Mesothelial cell of epicardium (in vitro differentiated cells): ENCODE measurements at places on chromosomes 7 and 10. TPM values are rescaled to one million over a fixed set of nuclear protein-coding genes. Genes with fewer than 3 reads are reported as not detected.

The CLCN1 gene
- total RNA-seq: 0.07 to 0.16 TPM (median 0.11 TPM) in 3 replicates

The PLCE1 gene
- 3.2 to 3.9 TPM (median 3.4 TPM) in 3 replicates for total RNA-seq

The SFTPA2 gene
- 0.11 to 0.34 TPM (median 0.16 TPM) in 3 replicates for total RNA-seq

The BHLHA15 gene
- total RNA-seq: 0.57 to 1.0 TPM in 2 of 3 replicates, not detected in the other

The ODAD2 gene
- 0.24 to 0.80 TPM (median 0.25 TPM) in 3 replicates for total RNA-seq

DNA sequence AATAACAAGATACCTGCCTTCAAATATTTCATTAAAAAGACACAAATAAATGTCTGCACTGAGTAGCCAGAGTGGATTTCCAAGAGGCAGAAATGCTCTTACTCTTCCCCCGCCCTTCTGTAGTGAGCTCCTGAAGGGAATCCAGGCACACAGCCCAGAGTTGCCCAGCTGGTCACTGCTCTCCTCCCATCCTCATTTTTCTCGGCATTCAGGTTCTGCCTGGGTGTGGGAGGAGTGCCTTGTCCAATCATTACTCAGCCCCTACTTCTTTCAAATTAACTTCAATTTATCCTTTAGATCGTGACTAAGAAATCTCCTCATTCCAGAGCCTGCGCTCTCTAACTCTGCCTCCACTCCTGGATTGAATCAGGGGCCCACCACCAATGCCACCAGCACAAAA, 12.2 kb downstream of the CCDC6 start:
- H3K27ac ChIP-seq: peak overlapping the region; percentile 64
- DNase-seq: no peak
- peaks cover 59% of the 10 kb centered on the region for H3K4me1 ChIP-seq
- peaks cover 9% of the 10 kb centered on the region for H3K36me3 ChIP-seq
- no peaks in the 10 kb centered on the region for H3K27me3 ChIP-seq

DNA sequence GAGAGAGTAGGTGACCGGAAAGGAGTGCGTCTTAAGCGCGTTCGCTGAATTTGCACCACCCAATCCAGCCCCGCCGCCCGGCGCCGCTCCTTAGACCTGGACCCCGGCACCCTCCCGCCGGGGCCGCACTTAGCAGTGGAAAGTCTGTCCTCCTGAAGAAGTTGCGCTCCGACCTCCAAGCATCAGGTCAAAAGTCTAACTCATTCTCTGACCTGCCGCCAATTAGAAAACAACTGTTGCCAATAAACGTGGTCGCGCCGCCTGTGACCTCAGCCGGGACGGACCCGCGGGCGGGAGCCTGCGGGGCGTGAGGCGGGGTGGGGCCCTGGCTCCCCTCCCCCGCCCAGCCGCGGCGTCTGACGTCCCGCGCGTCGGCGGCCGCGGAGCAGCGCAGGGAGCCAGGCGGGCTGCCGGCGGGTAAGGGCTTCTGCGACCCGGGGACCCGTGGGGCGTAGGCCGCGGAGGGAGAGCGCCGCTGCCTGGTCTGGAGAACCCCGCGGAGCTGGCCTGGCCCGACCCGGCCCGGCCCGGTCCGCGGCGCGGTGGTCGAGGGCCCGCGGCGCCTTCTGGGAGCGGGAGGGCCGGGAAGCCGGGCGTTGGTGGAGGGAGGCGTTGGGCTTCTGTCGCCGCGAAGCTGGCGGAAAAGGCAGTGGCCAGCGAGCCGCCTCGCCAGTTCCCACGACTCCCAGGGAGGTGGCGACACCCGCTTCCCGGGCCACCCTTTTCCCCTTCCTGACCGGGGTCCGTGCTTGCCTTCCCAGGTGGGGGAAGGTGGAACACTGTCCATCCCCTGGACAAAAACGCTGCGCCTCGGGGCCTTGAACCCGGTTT, at the start of gene BCAP29:
BCAP29 (plus strand) TSS at position 362 of the 831 bp plus-strand sequence. CDS start 527 bp downstream, outside the sequence.
- peak within 1 kb of the TSS; percentile 93 for H3K27ac ChIP-seq
- peaks cover 17% of the 10 kb centered on the region for H3K4me1 ChIP-seq
- peaks cover 6% of the 10 kb centered on the region for H3K36me3 ChIP-seq
- DNase-seq: peak; percentile 48
- H3K4me3 ChIP-seq: peak within 1 kb of the TSS; percentile 92
- H3K27me3 ChIP-seq: no peaks in the 10 kb centered on the region

DNA sequence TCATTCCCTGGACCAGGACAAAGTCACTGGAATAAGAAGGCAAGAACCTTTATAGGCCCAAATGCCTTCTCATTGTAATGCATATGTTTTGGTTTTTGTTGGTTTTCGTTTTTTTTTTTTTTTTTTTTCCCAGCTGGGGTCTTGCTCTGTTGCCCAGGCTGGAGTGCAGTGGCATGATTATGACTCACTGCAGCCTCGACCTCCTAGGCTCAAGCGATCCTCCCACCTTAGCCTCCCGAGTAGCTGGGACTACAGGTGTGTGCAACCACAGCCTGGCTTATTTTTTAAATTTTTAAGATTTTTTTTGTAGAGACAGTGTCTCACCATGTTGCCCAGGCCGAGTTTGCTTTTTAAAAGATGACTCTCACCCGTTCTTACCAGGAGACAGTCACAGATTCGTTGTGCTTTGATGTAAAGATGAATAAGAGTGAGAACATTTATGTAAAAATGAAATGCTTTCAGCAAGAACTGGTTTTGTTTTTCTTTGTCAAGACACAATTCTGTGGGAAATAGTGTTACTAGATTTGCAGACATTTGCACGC, 7.6 kb downstream of the IQCE start:
- H3K4me1 ChIP-seq: peaks cover 3% of the 10 kb centered on the region
- peaks cover 9% of the 10 kb centered on the region for H3K36me3 ChIP-seq
- DNase-seq: no peak
- no peaks in the 10 kb centered on the region for H3K27me3 ChIP-seq
- no peak overlapping the region for H3K4me3 ChIP-seq

DNA sequence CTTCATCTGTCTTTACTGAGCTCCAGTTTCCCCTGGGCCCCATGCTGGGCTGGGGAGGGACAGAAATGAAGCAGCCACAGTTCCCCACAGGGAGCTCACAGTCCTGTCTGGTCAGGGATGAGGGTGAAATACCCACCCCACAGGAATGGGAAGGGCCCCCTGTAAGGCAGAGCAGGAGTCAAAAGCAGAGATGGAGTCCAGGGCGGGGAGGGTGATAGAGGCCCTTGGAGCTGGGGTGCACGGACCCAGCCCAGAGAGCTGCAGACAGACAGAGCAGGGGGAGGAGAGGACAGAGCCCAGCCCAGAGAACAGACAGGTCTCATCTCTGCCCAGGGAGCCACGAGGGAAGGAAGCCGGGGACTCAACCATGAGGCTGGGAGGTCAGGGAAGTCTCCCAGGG, 34.9 kb upstream of the ZNF488 start:
- no peaks in the 10 kb centered on the region for H3K27me3 ChIP-seq
- no peak overlapping the region for H3K27ac ChIP-seq

DNA sequence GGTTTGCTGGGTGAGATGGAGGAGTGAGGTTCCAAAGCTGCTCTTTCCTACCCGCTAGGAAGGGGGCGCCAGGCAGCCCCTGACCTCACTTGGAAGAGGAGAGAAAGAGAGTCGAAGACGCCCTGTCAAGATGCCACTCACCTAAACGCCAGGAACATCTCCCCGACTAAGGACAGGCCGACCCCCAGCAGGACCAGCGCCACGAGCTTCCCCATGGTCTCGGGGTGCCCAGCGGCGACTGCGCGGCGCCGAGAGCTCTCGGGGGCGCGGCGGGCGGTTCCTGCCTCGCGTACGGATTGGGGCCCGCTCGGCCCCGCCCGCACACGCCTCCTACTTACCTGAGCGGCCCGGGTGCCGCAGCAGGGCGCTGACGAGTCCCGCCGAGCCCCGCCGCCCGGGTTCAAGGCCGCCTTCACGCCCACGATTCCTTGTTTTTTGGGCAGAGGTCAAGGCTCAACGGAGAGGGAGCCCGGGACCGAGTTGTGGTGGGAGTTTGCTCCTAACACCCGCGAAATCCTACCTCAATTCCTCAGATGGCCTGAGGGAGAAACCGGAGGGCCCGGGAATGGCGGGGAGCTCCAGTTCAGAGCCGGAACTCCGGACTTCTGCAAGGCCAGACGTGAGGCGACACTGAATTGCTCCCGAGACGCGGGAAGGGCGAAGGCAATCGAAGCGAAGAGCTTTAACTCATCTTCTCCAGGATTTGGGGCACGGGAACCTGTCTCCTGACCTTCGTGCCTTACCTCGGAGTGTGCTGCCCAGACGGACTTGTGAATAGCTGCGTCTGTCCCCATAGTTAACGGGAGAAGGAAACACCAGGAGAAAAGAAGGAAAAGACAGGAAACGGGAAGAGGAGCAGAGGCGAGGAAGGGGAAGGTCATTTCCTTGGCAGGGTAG, at the start of gene PON3:
PON3 (minus strand) TSS at position 240 of the 897 bp plus-strand sequence; CDS start at position 215, 25 bp downstream.
- H3K27ac ChIP-seq: no peak within 1 kb of the TSS
- H3K4me1 ChIP-seq: peaks cover 5% of the 10 kb centered on the region
- no peak within 1 kb of the TSS for H3K4me3 ChIP-seq

DNA sequence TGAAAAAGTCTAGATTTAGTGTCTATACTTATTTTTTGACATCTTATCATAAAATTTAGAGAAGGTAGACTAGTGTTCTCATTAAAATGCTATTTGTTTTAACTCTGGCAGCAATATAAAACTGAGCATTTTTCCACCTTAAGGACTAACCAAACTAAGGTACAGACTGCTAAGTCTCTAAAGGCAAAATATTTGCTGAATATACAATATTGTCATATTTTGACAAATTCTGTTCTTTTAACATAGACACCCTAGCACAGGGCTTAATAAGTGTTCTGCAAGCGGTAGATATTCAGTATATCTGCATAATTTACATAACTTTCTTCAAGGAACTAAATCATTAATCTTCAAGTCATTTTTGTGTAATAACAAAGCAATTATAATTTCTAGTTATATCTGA, 8.6 kb downstream of the RTKN2 start:
- H3K27me3 ChIP-seq: no peaks in the 10 kb centered on the region
- peaks cover 6% of the 10 kb centered on the region for H3K4me1 ChIP-seq
- no peak for DNase-seq
- peaks cover 3% of the 10 kb centered on the region for H3K36me3 ChIP-seq
- H3K4me3 ChIP-seq: no peak overlapping the region

GRCh38 chr10:5583525-5584175, 58.9 kb downstream of the CALML3 start:
- no peaks in the 10 kb centered on the region for H3K27me3 ChIP-seq
- peak overlapping the region; percentile 7 for H3K4me3 ChIP-seq
- H3K4me1 ChIP-seq: peaks cover 54% of the 10 kb centered on the region
- peaks cover 5% of the 10 kb centered on the region for H3K36me3 ChIP-seq
- H3K27ac ChIP-seq: peak overlapping the region; percentile 89

DNA sequence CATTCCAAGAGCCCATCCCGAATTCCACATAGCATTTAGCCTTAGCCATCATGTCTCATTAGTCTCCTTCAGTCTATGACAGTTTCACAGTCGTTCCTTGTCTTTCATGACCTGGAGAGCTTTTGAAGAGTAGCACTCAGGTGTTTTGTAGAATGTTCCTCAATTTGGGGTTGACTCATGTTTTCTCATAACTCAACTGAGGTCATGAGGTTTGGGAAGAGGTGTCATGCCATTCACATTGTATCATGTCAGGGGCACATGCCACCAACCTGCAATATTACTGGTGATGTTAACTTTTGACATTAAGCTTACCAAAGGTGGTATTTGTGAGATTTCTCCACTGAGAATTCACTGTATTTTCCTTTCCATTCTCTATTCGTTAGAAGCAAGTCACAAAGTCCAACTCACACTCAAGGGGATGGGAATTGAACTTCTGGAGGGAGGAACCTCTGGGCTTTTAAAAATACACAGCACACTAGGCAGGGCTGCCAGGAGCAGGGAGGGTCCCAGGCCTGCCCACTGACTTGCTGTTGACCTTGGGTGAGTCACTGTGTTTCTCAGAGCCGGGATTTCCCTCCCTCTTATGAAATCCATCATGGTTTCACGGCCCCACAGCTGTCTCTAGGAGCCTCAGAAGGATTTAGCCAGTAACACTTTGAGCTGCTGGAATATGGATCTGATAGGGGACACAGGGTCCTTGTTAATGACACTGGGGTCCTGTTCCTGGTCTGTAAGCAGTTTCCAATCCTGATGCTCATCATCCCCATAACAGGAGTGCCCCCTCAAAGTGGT, 74.4 kb upstream of the TCF7L2 start:
- no peak for DNase-seq
- H3K36me3 ChIP-seq: no peaks in the 10 kb centered on the region
- no peaks in the 10 kb centered on the region for H3K4me1 ChIP-seq
- H3K27me3 ChIP-seq: no peaks in the 10 kb centered on the region
- H3K27ac ChIP-seq: no peak overlapping the region

DNA sequence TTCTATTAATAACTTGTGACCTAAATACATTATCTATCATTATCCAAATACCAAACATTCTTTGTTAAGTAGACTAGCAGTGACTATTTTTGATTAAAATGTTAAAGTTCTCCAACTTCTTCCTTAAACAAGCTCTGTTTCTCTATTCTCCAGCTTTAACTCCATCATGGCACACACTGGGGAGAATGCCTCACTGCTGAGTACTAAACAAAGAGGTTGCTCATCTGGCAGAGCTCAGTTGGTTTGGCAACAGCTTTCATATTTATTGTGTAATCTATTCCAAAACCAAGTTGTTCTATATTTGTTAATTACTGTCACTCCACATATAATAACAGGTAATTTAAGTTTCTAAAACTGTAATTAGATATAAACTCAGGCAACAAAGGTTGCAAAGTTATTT, 89.6 kb downstream of the USP6NL start:
- H3K36me3 ChIP-seq: peaks cover 7% of the 10 kb centered on the region
- H3K27me3 ChIP-seq: no peaks in the 10 kb centered on the region
- peaks cover 35% of the 10 kb centered on the region for H3K4me1 ChIP-seq
- no peak overlapping the region for H3K4me3 ChIP-seq
- H3K27ac ChIP-seq: peak overlapping the region; percentile 77

GRCh38 chr10:60406182-60406581, 16.5 kb upstream of the ANK3 start:
- no peaks in the 10 kb centered on the region for H3K27me3 ChIP-seq
- H3K4me3 ChIP-seq: no peak overlapping the region
- peaks cover 5% of the 10 kb centered on the region for H3K4me1 ChIP-seq
- no peak overlapping the region for H3K27ac ChIP-seq

- no peak overlapping the region for H3K4me3 ChIP-seq
- no peak for DNase-seq
Observed at GRCh38 chr10:62616885-62617590, 187.5 kb upstream of the ADO start.

- H3K27me3 ChIP-seq: no peaks in the 10 kb centered on the region
- peak overlapping the region; percentile 93 for H3K27ac ChIP-seq
- H3K4me3 ChIP-seq: peak overlapping the region; percentile 10
- H3K4me1 ChIP-seq: peaks cover 23% of the 10 kb centered on the region
Observed at GRCh38 chr10:63767138-63767801, 246.1 kb downstream of the REEP3 start.

DNA sequence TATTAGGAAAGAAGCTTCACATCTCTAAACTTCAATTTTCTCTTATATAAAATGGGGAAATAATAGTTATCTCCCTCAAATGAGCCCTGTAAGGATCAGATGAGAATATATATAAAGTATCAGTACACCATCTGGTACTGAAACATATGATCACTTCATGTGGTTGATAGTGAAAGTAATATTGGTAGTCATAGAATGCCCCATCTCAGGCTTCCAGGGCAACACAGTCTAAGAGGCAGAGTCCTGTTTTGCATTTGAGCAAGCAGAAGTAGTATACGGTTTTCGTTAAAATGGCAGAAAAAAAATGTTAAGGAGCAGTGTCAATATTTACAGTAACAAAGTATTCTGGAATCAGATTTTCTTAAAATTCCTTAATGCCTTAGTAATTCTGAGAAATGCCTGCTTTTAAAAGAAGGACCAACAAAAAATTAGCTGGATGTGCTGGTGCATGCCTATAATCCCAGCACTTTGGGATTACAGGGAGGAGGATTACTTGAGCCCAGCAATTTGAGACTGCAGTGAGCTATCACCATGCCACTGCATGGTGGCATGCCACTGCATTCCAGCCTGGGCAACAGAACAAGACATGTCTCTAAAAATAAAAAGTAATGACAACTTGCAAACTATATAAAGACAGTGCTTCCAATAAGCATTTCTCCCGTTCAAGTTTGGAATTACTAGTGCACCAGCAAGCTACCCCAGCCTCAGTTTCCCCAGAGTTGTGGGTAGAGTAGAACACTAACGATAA, 19.8 kb downstream of the KBTBD2 start:
- DNase-seq: no peak
- H3K4me3 ChIP-seq: no peak overlapping the region
- no peaks in the 10 kb centered on the region for H3K27me3 ChIP-seq
- H3K36me3 ChIP-seq: peaks cover 48% of the 10 kb centered on the region
- H3K4me1 ChIP-seq: peaks cover 2% of the 10 kb centered on the region
- no peak overlapping the region for H3K27ac ChIP-seq
